ENCODE measurements at places on chromosomes 13 and 19. TPM values are rescaled to one million over a fixed set of nuclear protein-coding genes. Genes with fewer than 3 reads are reported as not detected.
A peak's percentile ranks its signal among the peaks of the same experiment; 100 is the strongest.

The DNAAF3 gene
- 0.17 TPM for total RNA-seq

GRCh38 chr13:112837371-112838037 is 131.5 kb upstream of the MCF2L start:
- DNase-seq, result no peak

The APC2 gene
- total RNA-seq, result 0.50 TPM

DNA sequence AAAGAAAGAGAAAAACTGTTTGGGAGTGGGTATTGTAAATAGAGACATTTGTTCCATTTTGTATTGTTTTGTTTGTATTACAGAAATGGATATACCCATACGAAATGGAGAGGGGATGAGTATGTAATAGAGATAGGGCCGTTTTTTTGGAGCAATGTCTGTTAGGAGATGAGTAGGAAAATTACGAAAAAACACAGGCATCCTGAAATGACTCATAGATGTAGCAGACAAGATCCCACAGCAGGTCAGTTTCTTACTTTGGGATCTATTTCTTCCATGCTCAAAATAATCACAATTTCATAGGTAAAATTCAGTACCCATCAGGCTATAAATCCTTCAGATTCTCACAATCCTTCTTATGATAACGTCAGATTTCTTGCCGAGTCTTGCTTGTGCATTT is 779.4 kb upstream of the SLITRK1 start:
- DNase-seq, result no peak

DNA sequence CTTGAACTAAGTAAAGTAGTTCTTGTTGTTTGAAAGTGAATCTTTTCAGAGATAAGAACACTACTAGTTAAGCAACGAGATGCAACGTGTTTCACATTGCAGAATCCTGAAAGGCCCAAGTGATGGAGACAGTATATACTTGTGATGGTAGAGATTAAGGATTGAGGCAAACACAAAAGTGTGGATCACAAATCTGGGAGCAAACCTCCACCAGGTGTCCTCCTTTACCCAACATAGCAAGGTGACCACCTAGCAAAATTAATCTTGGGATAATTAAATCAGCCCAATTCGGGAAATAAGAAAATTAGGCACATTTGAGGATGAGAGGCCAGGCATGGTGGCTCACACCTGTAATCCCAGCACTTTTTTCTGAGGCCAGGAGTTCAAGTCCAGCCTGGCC is 563.9 kb downstream of the DACH1 start:
- DNase-seq, result peak; percentile 8

DNA sequence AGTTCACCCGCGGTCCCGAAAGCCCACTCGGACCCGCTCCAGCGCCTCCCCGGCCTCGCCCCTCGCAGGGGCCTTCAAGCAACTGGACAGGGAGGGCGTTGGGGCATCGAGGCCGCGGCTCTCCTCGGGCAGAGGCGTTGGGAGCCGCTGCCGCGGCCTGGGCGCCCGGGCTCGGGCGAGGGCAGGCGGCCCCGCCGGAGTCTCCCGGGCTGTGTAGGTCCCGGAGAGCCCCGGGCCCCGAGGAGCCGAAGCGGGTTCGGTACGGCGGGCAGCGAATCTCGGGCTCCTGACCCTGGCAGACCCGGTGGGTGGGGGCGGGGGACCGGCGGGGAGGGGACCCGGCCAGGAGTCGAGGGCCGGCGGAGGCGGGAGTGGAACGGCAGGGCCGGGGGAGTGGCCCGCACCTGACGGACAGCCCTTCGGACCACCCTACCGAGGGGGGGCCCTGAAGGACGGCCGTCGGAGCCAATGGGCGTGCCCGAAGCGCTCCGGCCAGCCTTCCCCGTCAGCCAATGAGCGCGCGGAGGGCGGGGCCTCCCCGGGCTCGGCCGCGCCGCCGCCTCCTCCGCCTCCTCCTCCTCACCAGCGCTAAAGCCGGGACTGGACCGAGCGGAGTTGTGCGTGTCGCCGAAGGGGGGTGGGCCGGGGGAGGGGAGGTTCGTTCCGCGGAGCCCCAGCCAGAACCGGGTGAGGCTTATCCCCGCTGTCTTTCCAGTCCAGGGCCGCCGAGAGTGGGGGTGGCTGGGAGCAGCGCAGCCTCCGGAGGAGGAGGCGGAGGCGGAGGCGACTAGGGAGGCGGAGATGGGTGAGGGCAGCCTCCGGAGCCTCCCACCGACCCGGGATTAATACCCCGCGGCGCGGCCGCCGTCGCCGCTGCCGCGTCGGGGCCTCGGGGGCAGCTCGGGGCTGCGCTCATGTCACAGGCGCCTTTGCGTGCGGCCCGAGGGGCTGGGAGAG is at the start of gene ZMYM2:
TSS of gene ZMYM2 (plus strand) at position 573 of the 957 bp plus-strand sequence. CDS start 34,346 bp downstream, outside the sequence.
- DNase-seq, result peak; percentile 98

DNA sequence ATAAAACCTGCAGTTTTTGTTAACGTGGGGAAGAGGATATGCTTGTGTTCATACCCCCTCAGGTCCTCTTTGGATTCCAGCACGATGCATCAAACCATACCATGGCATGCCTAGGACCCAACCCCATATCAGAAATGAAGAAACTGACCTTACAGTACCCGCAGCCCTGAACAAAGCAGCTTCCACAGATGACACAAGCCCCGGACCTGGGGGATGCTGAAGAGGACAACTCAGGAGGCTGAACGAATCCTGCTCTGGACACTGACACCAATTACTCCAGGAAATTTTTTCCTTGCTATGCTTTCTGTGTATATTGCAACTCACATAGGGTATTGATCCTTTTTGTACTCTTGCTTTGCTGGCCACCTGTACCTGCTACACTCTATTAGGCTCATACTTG is 129.6 kb downstream of the ZNF675 start:
- no peak for DNase-seq

GRCh38 chr13:113415825-113416224 is 37.5 kb downstream of the ADPRHL1 start:
- DNase-seq, result no peak

DNA sequence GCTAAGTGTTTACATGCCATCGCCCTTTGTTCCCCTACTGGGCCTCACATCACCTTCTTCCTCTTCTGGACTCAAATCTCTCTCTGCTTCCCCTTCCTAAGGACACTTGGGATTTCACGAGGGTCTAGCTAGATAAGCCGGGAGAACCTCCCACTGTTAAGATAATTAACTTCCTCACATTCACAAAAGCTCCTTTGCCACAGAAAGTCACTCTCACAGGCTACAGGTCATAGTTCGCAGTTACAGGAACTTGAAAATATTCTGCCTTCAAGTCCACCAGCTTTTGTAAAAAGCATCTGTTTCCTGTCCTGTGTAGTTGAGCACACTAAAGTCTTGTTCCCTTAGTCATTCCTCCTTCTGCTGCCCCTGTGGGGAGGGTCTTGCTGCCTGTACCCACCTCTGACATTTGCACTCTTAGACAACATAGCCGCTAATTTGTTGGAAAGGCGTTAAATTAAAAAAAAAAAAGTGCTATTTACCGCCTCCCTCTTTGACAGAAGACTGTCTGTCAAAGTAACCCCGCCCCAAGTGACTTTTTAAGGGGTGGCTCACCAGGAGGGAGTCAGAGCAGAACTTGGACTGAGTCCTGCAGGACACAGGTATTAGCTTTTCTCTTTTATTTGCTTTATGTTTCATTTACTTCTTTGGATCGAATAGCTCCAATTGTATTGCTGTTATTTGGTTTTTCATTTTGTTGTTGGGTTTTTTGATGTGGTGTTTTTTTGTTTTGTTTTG is 26.8 kb upstream of the CEACAM21 start:
- DNase-seq, result no peak

The GJB2 gene
- total RNA-seq, result under 0.01 TPM

The CABP5 gene
- total RNA-seq, result not detected

The MYO1F gene
- total RNA-seq, result 0.17 TPM

DNA sequence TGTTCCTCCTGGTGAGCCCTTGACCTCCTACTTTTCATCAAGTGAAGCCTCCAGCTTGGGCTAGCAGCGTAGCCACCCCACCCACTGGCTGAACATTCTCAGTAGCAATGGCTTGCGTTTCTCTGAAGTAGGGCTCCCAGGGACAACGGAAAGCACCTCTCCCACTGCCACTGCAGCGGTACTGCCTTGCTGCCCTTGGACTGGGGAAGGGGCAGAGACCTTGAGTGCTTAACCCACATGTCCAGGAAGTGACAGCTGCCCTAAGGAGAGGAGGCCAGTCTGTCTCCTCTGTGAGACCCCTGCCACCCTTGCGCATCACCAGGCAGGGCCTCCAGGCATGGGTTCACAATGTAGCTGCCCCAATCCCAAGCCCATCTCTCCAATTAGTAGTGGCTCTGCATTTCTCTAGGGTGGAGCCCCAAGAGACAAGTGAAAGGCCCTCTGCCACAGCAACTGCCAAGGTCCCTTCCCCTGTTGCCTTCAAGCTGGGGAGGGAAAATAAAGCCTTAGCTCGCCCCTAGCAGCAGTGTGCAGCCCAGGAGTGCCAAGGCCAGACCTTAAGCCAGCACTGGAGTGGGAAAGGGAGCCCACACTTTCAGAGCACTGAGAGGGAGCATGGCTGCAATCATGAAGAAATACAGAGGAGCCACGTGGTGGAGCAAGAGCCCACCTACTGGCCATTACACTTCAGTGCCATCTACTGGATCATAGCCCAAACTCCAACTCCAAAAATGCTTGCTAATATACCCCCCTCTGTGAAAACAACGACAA is 175.9 kb upstream of the TRPC4 start:
- DNase-seq, result peak; percentile 27

DNA sequence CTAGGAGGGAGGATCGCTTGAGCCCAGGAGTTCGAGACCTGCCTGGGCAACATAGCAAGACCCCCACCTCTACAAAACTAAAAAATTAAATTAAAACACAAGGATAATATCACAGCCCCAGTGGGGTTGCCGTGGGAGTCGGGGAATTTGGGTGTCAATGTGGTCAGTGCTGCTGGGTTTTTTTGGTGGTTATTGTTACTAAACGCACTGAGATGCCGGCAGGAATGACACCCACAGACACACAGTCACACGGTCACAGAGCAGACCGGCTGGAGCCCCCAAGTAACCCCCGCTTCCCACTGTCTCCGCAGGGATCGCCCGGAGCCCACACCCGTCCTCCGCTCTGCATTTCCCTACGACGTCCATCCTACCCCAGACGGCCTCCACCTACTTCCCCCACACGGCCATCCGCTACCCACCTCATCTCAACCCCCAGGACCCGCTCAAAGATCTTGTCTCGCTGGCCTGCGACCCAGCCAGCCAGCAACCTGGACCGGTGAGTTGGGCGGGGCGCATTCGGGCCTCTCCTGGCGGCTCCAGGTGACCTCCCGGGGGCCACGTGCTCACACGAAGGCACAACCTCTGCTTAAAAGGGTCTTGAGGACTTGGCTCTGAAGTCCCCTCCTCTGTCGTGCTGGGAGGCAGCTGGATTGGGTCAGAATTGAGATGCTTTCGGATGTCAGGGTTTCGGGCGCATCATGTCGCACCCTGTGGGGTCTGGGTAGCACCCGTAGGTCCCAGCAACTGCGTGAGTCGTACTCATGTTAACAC is 28.0 kb downstream of the SMIM24 start:
- no peak for DNase-seq

- no peak for DNase-seq
These were observed 2.7 kb upstream of the KCNC3 start for GRCh38 chr19:50331994-50332243.

- peak; percentile 75 for DNase-seq
These were observed 96.3 kb upstream of the C1QTNF9B start for GRCh38 chr13:23993680-23993985.

The CFAP97D2 gene
- not detected for total RNA-seq

- no peak for DNase-seq
These were observed 7.1 kb upstream of the PEAK3 start for GRCh38 chr19:2288818-2289713.

- no peak for DNase-seq
These were observed 174.6 kb downstream of the TDRD3 start for GRCh38 chr13:60571571-60571970.

The PRR36 gene
- under 0.01 TPM for total RNA-seq

The RNF6 gene
- total RNA-seq, result 54.2 TPM

The CERS1 gene
- total RNA-seq, result 1.5 TPM

GRCh38 chr13:77377016-77377415 is 50.1 kb upstream of the MYCBP2 start:
- no peak for DNase-seq

- DNase-seq, result no peak
These were observed at the start of gene SGCG for GRCh38 chr13:23180711-23181110. Gene SGCG, plus strand, starts transcription at chr13:23180979. Its CDS starts 22,716 bp downstream, at chr13:23203695.

DNA sequence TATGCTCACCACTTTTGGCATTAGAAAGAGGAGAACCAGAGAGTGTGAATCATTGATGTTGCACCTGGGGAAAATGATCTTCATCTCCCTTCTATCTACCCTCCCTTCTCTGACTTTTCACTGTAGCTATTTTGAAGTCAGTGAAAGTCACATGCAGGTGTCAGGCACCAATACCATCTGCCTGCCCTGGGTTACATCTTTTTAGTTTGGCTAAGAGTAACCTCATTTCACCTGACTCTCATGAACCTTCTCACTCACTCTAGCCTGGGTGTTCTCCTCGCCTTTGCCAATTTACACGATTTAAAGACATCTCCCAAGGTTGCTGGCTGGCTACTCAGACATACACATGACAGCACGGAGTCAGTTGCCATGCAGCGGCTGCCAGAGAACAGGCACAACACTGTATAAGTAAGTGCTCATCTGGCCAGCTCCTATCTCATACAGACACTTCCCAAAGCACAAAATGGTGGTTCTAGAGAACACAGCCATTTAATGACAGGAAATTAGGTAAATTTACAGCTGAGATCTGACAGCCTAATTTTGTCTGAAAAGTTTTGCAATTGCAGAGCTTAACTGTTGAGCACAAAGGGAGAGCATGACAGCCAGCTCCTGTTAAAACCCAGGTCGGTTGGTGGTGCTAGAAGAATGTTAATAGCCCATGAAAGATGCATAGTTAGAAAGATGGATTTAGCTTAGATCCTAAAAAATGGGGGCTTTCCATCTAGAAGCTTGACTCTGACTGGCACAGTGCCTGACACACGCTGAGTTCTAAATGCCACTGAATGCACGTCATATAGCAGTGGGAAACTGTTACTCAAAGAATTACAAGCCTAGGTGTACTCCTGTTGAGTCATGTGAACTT is 32.5 kb downstream of the LCP1 start:
- DNase-seq, result peak; percentile 72

DNA sequence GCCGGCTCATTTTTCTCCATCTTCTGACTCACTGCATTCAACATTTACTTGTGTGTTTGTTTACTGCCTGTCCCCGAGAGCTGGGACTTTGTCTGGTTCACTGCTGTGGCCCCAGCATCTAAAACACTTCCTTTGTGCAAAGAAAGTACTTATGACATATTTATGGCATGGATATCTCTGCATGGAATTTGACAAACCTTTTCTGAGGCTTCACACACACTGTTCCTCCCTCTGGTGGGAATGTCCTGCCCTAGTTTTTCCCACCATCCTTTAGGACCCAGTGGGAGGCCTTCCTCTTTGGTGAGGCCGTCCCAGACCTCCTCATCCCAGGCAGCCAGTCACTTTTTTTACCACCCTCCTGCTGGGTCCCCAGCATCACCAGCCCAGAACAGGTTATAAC is 1.4 kb upstream of the SRRM5 start:
- DNase-seq, result peak; percentile 9

GRCh38 chr13:80881495-80881894 is 540.6 kb upstream of the SPRY2 start:
- DNase-seq, result no peak

DNA sequence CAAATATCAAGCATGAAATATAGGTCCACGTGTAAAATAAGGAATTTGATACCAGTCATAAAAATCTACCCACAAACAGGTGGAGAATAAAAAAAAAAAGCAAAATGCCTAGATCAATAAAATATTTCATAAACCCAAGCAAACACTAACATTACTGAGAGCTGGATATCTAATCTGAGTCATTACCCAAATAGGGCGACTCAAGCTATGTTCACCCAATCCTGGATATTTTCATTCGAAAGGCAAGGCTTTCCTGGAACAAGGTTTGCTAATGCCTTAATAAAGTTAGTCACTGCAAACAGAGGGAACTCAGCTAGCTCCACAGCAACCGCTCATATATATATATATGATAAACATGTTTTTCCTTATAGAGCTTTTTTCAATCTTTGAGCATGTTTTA is 33.5 kb upstream of the TM9SF2 start:
- peak; percentile 68 for DNase-seq
